Activated T-helper 9 cell treated with anti-CD3 and anti-CD28 coated beads, Interleukin-2, amount 50 U/mL, for 16 hours (primary cell): ENCODE measurements at places on chromosomes 11 and 22.
A peak's percentile ranks its signal among the peaks of the same experiment; 100 is the strongest.

GRCh38 chr11:2271077-2271326, 614 bp upstream of the ASCL2 start:
- peak; percentile 41 for DNase-seq

DNA sequence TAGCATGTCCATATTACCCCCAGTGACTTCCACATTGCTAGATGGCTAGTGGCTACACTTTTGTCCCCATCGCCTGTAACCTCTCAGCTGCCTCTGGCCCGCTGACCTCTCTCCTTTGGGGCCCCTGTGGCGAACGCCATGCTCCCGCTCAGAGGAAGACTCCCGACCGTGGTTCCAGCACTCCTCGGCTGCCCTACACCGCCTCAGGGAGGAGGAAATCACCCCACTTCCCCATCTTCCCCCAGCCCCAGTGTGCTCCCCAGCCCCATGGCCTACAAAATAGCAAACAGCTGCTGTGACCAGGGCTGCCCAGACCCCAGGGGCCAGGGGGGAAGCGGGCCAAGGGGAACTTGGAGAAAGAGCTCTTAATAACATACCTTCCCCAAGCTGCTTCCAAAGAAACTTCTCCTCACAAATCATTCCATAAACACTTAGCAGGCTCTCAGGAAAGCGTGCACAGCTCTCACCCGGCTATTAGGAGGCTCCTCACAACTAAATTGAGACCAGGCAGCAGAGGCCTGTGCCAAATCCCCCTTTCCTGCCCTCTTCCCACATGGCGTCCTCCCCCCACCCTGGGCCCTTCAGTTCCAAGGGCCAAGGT, 63.5 kb upstream of the WNT11 start:
- no peak for DNase-seq

DNA sequence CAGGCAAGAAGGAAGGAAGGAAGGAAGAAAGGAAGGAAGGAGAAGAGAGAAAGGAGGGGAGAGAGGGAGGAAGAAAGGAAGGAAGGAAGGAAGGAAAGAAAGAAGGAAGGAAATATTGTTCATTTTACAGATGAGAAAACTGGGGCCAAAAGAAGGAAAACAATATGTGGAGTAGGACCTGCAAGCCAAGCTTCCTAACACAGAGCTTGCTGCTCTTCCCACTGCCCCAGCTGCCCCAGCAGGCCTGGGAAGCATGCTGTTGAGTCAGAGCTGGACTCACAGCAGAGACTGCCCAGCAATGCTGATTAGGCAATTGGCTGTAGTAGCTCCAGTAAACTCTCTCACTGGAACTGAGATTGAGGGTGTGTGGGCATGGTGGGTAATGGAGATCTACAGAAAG, 42.6 kb upstream of the SMCO4 start:
- no peak for DNase-seq

GRCh38 chr11:120774591-120775386, 249.1 kb upstream of the TBCEL start:
- no peak for DNase-seq

GRCh38 chr11:45500451-45500850, 165.0 kb downstream of the CHST1 start:
- DNase-seq = no peak

- no peak for DNase-seq
Measured at GRCh38 chr11:76267556-76267955, 61.3 kb upstream of the WNT11 start.

- no peak for DNase-seq
Measured at GRCh38 chr11:94781837-94782236, 13.7 kb downstream of the AMOTL1 start.

- no peak for DNase-seq
Measured at GRCh38 chr22:42375982-42376381, 56.2 kb downstream of the NFAM1 start.
